ENCODE measurements at places on chromosomes 16 and 17.

DNA sequence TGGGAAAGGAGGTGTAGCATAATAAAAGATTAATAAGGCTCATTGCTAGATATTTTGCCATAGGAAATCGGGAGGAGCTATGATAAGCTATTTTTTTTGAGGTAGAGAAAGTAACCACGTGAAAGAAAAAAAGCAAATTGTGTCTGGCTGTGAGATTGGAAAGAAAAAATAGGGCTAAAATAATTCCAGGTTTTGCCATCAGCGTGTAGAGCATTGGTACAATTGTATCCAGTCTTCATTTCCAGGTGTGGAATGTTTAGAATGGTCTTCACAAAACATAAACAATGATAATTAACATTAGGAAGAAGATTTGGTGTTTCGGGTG lies 1.1 kb downstream of the TANC2 start:
- peak; percentile 12 for DNase-seq

DNA sequence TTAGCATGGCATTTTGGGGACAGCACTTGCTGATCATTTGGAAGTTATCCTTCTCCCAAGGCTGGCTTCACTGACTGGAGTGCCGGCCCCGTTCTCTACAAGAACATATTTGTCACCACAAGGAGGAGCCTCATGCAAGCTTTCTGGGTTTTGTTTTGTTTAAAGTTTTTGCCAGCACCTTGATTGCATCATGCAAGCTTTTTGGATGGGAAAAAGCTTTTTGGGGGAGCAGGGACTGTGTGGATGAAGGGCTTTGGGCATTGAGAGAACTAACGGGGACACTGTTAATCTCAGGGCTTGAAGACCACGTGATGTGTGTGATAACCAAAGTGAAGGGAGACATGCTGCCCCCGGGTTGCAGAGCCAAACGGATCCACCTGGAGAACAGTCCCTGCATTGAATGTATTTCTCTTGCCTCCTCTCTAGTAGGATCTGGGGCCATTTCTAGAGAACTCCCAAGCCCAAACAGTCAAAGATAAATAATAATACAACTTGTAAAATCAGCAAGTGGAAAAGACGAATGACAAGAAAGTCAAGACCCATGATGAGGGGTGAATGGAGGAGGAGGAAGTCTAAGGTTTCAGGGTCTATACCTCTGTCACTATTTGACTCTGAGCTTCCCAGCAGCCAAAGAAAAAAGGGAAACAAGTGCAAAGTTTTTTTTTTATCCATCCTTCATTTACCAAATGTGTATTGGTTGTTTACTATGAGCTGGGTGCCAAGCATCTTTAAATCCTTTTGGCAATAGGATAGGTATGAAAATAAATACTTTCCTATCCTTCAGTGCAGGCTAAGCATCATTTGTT lies 17.2 kb downstream of the TMEM114 start:
- DNase-seq, result no peak

GRCh38 chr17:12398441-12399051 lies 267.1 kb upstream of the MYOCD start:
- DNase-seq, result no peak

DNA sequence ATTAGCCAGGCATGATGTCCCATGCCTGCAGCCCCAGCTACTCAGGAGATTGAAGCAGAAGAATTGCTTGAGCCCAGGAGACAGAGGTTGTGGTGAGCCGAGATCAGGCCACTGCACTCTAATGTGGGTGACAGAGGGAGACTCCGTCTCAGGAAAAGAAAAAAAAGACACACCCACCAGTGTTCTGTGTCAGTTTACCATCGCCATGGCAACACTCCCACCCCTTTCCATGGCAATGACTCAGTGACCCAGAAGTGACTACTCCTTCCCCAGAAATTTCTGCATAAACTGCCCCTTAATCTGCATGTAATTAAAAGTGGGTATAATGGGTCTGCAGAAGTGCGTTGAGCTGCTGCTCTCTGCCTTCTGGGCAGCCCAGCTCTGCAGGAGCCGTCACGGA lies 4.0 kb upstream of the ZC3H18 start:
- no peak for DNase-seq

GRCh38 chr17:40895106-40895730 lies 10.2 kb upstream of the KRT20 start:
- DNase-seq, result no peak
